Urinary bladder (tissue), 4 donors: ENCODE measurements at places on chromosomes 12 and 14.

DNA sequence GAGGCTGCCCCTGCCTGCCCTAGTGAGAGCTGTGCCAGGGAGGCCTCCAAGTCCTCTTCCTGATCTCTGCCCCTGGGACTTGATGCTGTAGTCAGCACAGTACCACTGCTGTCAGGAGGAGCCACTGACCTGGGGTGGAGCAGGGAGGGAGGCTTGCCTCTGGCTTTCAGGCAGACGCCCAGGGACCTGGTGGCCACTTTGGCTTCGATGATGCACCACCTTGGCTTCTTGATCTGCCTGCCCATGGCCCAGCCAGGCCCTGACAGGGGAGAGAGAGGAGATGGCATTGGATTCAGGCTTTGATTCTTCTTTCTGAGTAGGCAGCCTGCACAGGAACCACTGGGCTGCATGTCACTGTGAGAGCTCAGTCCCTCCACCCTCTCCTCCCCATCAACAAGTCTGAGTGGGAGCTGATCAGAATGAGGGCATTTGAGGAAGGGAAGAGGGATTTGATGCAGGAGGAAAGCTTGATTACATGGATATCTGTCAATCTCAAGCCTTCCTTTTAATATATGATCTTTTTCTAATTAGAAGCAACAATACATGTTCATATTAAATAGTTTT, 24.7 kb downstream of the TMEM63C start:
- no peak for DNase-seq

DNA sequence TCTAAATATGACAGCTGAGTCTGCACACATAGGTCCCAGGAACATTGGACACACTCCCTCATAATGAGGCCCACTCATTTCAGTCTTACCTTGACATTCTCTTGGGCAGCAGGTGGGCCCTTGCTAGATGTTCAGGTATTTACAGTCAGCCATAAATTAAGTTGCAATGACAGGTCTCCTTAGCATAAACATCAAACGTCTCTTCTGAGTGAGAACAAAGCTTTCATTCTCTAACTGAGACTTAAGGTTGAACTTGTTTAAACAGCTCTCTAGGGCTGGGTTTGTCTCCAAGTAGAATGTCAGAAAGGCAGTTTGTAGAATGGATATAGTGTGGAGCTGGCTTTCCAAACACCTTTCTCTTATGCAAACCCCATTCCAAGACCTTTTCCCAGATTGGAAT, 10.3 kb downstream of the ACVR1B start:
- DNase-seq = no peak

DNA sequence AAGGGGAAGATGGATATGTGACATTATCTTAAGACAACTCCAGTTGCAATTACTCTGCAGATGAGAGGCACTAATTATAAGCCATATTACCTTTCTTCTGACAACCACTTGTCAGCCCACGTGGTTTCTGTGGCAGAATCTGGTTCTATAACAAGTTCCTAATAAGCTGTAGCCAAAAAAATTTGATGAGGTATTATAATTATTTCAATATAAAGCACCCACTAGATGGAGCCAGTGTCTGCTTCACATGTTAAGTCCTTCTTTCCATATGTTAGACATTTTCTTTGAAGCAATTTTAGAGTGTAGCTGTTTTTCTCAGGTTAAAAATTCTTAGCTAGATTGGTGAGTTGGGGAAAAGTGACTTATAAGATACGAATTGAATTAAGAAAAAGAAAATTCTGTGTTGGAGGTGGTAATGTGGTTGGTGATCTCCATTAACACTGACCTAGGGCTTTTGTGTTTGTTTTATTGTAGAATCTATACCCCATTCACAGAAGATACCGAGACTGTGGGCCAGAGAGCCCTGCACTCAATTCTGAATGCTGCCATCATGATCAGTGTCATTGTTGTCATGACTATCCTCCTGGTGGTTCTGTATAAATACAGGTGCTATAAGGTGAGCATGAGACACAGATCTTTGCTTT, 36.9 kb downstream of the PSEN1 start:
- DNase-seq = no peak

GRCh38 chr12:73112035-73112816, 840.1 kb downstream of the TRHDE start:
- DNase-seq = no peak

DNA sequence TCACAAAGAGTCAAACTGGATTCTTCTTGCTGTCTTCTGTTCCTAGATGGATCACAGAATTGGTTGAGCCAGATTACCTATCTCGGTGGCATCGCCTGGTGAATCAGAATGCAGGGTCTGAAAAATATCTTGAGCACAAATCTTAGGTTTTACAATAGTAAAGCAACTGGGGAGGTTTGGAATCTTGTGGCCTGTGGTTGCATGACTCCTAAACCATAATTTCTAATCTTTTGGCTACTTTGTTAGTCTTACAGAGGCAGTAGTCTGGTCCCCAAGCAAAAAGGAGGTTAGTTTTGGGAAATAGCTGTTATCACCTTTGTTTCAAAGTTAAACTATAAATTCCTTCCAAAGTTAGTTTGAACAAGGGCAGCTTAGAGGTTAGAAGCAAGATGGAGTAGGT, 1488.5 kb upstream of the FLRT2 start:
- DNase-seq = no peak

DNA sequence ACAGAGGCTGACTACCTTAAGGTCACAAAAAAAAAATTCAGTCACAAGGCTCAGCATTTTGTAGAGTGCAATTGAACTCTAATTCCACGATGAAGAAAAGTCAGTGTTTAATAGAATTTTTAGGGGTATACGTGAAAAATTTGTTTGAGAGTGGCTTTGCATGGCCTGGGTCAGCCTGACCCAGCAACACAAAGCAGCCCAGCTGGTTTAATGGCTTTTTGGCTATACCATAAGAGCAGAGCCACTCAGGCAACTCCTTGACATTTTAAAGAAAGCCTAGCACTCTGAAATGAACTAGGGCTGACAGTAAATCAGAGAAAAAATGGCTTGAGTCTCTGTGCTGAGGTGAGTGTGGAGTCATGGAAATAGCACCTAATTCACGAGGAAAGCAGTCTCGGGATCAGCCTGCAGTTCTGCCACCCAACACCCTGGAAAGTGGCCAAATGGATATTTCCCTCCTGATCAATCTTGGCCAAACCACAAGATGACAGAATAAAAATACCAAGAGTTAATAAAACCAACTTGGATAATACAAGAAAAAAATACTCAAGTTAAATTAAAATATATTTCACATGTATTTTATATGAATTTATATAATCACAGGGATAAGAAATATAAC, 59.5 kb downstream of the GALNT4 start:
- no peak for DNase-seq

DNA sequence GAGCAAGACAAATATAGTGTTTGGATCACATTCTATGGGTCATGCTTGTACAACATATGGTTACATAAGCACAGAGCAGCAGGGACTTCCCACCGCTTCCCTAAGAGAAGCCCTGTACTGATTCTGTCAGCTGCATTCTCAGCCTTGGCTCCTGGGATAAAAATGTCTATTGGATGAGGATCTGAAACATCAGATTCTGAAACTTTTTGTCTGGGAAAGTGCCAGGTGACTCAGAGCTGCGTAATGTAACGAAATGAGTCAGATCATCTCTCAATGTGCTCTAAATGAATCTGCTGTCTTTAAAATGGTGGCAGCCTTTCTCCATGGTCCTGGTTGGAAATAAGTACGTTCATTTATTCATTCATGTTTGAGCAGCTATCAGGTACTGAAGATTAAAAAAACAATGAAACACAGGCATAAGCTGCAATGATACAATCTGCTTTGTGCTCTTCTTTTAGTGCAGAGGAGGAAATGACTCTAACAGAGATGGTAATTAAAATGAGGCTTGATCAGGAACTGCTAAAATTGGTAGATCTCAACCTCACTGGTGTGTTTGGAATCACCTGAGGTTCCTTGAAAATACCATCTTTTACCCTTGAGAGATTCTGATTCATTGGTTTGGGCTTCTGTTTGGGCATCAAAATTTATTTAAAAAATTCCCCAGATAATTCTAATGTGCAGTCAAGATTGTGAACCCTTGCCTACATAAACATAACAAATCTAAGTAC, 99.1 kb upstream of the NAP1L1 start:
- DNase-seq = no peak

DNA sequence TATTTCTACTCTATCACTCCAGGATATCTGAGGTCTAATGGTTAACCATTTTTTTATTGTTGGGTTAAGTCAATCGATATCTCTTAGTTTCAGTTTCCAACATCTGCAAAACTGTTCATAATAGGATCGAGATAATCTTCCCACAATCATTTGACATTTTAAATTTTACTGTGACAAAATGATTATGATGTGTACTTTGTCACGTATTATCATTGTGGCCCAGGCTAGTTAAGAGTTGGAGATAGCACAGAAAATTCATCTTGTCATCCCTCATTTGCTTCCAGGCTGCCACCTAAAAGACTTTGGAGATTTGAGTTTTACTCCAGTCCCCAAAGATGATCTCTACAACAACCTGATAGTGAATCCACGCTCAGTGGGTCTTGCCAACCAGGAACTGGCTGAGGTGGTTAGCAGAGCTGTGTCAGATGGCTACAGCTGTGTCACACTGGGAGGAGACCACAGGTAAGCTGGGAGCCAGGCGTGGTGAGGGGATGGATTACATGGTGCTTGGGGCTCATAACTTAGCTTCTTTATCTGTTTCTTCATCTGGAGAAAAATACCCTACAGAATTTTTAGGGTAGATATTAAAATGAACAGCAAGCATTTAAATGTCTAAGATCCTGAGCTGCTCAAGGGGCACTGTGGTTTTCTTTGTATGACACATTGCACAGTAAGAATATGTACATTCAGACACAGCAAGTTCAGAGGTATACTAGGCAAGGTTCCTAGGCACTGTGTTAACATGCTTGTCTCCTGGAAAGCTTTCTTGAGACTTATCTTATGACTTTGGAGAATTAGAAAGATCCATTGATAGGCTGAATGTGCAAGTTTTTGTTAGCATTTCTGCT, 22.4 kb downstream of the ARG2 start:
- no peak for DNase-seq

DNA sequence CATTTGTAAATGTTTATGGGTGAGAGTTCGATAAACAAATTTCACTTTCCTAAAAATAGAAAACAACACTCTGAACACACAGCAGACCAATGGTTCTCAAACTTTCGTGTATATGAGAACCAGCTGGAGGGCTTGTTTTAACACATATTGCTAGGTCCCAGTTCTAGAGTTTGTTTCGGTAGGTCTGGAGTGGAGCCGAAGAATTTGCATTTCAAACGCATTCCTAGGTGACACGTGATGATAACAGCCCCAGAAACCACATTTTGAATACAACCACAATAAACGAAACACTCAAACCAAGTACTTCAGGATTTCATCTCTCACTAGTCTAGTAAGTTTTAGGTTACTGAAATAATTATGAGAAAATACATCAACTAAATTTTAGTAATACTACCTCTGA, 17.1 kb downstream of the SEC23A start:
- no peak for DNase-seq

DNA sequence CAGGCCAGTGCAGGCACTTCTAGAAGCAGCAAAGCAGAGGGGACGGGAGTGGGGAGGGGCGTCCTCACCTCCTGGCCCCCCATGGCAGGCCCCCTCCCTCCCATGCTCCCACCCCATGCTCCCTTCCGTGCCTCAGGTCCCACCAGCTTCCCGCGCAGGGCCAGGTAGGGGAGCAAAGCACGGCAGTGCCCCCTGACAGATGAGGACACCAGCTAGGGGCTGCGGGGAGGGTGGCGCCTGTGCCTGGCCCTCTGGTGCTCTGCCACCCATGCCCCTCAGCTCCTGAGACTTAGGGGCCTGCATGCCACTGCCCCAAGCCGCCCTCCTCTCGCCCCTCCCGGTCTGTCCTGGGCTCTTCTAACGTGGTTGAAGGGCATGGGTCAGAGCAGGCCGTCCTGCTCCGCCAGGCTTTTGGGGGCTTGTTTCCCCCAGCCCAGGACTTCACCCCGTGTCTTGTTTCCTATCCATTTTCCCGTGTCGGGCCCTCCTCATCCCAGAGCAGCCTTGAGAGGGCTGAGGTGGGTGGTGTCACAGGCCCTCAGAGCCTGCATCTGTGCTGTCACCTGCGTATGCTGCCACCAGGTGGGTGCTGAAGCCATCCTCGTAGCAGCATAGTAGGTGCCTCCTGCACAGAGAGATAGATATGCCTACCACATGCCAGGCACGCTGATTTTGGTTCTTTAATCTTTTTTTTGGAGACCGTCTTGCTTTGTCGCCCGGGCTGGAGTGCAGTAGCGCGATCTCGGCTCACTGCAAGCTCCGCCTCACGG, 10.2 kb downstream of the TRMT61A start:
- no peak for DNase-seq

DNA sequence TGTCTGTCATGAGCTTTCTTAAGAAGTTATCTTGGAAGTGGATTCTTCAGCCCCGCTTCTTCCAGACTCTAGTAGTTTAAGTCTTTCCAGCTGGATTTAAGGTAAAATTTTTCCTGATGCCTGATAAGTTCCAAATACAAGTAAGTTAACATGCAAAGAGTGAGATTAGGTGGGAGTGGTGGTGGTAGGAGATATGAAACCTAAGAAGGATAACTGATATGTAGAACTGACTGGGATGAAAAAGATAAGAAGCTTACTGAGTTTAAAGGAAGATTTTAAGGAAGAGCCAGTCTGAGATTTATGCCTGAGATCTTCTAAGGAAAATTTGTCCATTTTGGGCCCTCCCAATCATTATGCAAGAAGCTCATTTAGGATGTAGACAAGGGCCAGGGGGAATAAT, 250.9 kb upstream of the SYT10 start:
- DNase-seq = no peak

GRCh38 chr12:56107242-56107641, 2.9 kb downstream of the PA2G4 start:
- DNase-seq = no peak

- no peak for DNase-seq
Observed at GRCh38 chr14:53696217-53696965, 260.2 kb downstream of the BMP4 start.

GRCh38 chr12:96146747-96147146, 47.4 kb upstream of the ELK3 start:
- DNase-seq = no peak

- DNase-seq = no peak
Observed at GRCh38 chr12:54047160-54047963, 6.3 kb upstream of the HOXC4 start.

- no peak for DNase-seq
Observed at GRCh38 chr12:104340925-104341611, 37.5 kb downstream of the EID3 start.

- no peak for DNase-seq
Observed at GRCh38 chr14:103702497-103703432, 12.5 kb downstream of the XRCC3 start.

DNA sequence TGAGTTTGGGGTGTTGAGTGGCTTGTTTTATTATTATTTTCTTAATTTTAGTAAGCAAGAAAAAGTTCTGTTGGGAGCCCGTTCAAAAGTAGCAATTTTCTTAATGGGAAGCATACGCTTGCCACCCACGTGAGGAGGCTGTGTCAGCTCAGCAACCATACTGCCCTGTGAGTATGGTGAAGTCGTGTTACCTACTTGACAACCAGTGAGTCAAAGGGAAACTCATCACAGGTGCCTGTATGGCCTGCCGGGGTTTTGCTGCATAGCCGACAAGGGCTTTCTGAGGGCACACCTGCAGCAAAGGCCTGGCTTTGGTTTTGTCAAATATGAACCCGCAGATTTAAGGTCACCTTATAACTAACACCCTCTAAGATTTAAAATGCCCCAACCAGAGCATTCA, 31.1 kb downstream of the PITPNM2 start:
- no peak for DNase-seq

GRCh38 chr12:66235626-66236281, 46.7 kb downstream of the IRAK3 start:
- DNase-seq = no peak
